Activated T-cell treated with anti-CD3 and anti-CD28 coated beads, Interleukin-2, amount 50 U/mL, for 48 hours (primary cell): ENCODE measurements at places on chromosomes 1 and 21.

DNA sequence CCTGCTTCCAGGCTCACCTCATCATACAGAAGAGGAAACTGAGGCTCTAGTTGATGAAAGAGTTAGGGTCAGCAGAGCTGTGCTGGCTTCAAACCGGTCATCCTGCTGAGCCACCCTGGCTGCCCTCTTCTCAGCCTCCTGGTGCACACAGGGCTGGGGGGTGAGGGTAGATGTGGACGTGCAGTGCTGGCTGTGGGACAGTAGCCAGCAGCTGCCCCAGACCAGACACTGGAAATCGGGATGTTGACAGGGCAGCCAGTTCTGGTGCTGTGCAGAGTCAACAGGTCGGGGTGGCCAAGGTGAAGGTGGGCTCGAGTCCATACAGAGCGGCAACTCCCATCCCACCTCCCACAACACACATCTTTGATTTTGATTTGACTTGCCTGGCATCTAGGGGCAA is 1.5 kb upstream of the CLCNKA start:
- DNase-seq: no peak

- DNase-seq: no peak
Measured at GRCh38 chr1:27364696-27365371, 1.9 kb downstream of the MAP3K6 start.

- DNase-seq: peak; percentile 82
Measured at GRCh38 chr21:45541221-45542039, 810 bp downstream of the SLC19A1 start.

DNA sequence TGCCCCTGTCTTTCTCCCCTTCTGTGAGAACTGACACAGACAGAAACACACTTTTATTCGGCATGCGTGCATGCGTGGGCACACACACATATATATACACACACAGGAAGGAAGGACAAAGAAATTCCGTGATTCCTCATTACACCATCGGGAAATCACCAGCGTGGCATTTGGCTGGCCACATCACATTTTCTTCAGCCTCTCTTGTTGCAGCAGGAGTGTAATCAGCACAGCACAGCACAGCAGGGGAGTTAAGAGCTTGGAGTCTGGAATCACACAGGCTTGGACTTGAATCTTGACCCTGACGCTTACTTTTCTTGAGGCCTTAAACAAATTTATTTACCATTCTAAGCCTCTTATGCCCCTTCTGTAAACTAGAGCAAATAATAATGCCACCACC is 45.3 kb upstream of the EPHA8 start:
- no peak for DNase-seq

GRCh38 chr21:41726058-41726558 is 40.7 kb downstream of the RIPK4 start:
- DNase-seq: peak; percentile 17

- no peak for DNase-seq
Measured at GRCh38 chr1:5129746-5130355, 475.4 kb downstream of the AJAP1 start.

DNA sequence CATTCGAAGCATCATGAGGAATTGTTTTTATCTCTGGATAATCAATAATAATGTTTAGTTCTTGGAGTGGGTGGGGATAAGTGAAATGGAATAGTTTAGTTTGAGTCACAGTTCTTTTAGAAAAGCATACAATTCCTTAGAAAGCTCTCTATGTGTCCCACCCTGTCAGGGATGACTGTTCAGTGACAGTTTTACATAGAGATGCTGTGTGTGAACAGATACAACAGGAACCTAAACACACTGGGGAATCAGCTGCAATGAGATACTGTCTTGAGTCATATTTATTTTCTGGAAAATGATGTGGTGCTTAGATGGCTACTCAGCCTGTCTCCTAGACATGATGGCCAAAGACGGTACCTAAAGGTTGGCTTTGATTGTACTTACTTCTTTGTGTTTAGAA is 25.7 kb upstream of the CCDC190 start:
- DNase-seq: no peak

- no peak for DNase-seq
Measured at GRCh38 chr1:226026833-226027232, 27.7 kb upstream of the SDE2 start.
